ENCODE measurements at places on chromosomes 7 and 10. TPM values are rescaled to one million over a fixed set of nuclear protein-coding genes. Genes with fewer than 3 reads are reported as not detected.

ACTR3C gene
- 20.1 TPM for total RNA-seq

GRCh38 chr10:91420868-91421267 lies 10.7 kb downstream of the HECTD2 start:
- DNase-seq, result no peak

DNA sequence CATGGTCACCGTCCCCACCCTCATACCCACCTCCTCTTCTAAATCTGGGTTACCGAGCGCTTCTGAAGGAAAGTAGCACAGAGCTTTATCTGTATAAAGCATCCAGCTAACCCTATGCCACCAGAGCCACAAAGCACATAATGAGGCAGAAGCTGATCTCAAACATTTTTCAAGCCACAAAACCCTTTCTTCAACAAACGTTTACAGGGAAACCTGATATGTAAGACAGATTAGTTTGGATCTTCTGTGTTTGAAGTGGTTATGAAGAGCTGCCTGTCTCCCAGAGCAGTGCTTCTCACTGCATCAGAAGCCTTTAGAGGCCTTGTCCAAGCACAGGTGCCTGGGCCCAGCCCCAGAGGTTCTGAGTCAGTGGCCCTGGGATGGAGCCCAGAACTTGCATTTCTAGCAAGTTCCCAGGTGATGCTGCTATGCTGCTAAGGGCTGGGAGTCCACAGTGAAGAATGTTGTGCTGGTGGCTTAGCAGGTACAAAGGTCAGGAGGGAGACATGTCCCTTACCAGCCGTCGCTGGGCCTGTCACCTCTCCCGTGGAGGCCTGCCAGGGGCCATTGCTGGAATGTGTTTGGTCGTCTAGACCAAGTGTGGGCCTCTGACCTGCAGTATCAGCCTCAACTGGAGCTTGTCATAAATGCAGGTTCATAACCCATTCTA lies 90.4 kb downstream of the TAF3 start:
- DNase-seq, result no peak

DNA sequence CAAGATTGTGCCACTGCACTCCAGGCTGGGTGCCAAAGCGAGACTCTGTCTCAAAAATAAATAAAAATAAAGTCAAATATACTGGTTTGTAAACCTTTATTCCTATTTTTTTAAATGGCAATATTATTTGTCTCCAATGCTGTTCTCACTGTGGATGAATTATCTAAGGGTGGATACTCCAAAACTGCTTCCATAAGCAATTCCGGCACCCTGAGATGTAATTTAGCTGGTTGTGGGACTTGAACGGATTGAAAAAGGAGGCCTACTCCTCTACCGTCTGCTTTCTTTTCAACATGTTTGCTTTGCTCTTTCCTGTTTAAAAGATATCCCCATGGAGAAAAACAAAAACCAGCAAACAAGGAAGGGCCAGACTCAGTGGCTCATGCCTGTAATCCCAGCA lies 54.4 kb downstream of the SLC35B4 start:
- no peak for DNase-seq

DNA sequence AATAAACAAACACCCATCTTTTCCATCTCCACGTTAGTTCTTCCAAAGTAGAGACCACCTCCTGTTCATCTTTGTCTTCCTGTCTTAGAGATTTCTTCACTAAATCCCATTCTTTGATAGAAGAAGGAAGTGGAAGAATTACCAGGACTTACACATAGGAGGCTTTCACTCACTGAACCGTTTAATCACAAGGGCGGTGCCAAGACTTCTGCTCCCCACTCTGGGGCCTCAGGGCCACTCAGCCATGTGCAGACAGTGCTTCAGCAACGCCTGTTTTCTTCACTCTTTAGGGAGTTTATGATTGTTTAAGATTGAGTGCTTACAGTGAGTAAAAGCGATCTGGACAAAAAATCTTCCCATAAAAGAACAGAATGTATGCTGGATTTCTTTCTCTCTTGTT lies 63.9 kb upstream of the SORCS3 start:
- no peak for DNase-seq

CDK1 gene
- 3.4 TPM for total RNA-seq

GRCh38 chr7:131546126-131546525 lies 10.3 kb downstream of the PODXL start:
- no peak for DNase-seq

SMO gene
- total RNA-seq, result 4.0 TPM

HERC4 gene
- 55.1 TPM for total RNA-seq

DNA sequence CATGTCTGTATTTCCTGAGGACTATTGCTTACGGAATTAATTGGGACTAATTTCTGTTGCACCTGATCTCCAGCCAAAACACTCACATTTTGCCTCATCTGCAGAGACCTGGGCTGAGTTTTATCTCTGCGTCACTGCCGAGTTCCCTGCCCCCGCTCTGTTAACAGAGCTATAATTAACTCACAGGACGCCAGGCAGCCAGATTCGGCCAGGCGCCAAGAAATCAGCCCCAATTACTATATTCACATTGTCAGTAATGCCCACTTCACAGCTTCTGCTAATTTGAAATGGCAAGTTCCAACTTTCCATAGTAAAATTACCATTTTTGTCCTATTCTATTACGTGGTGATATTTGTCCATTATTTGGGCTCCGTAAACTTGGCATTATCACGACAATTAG lies 130.5 kb downstream of the CUX1 start:
- DNase-seq, result no peak

- no peak for DNase-seq
These were observed 82.5 kb downstream of the ZNF365 start for GRCh38 chr10:62456611-62457101.

DNA sequence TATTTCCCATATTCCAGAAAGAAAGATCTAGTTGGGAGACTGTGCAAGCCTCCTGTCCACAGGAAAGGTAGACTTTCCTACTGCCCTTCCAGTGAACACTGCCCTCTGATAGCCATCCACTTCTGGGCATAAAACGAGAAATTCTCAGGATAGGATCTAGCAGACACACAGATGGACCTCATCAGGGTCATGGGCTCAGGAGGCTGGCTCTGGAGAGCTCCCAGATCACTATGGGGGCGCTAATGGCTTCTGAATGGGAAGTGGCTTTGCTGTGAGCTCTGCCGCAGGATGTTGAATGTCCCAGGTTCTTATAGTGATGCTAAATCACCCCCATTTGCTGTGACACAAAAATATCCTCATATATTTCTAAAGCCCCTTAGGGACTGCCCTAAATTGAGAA lies 77.1 kb downstream of the SVIL start:
- no peak for DNase-seq

CDC14C gene
- total RNA-seq, result not detected

AOC1 gene
- 0.64 TPM for total RNA-seq
